Skeletal muscle cell (primary cell): ENCODE measurements at places on chromosomes 13 and 19.

GRCh38 chr19:18645035-18645511, 8.2 kb downstream of the KLHL26 start:
- no peak for DNase-seq

- no peak for DNase-seq
Observed at GRCh38 chr13:95660981-95661581, 15.9 kb upstream of the DNAJC3 start.

DNA sequence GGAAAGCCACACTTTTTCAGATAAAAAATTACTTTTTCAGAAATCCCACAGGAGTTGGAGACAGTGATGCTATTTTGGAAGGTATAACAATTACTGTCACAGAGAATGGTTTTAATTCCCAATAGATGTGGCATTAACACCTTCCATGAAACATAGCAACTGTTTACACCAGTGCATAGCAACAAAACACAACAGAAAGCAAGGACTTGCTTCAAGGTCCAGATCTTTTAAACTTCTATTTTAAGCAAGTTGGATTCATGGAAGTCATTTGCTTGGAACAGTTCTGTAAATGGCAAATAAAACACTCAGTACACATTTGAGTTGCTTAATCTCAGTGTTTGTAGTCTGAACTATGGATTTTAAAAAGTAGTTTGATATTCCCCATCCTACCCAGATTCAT, 385.9 kb upstream of the SPRY2 start:
- DNase-seq: no peak

DNA sequence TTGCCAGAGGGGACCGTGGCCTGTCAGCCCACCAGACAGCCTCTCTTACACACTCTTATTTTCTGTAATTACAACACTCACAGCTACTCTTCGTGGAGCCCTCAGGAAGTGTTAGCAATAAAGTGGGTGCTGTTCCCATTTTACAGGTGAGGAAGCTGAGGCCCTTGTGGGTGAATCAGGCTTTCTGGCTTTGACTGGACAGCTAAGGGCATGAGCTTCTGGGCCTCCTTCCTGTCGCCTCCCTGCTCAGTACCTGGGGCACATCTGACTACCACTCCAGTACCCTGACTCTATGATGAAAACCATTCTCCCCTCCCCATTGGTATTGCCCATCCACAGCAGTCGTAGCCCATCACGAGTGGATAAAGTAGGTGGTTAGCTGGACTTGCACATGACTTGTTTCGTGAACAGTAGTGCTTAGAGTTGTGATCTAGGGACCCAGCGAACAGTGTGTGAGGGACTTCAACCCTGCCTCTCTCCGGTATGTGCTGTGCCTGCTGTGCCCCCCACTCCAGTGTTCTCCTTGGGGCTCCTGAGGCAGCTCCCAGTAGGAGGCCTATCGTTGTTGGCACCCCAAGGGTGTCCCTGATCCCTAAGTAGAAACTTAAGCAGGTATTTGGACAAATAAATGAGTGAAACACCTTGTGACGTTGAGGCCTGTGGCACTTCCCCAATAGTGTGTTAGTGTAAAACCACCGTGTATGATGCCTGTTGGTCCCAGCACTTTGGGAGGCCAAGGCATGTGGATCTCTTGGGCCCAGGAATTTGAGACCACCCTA, 38.6 kb downstream of the GATAD2A start:
- no peak for DNase-seq

DNA sequence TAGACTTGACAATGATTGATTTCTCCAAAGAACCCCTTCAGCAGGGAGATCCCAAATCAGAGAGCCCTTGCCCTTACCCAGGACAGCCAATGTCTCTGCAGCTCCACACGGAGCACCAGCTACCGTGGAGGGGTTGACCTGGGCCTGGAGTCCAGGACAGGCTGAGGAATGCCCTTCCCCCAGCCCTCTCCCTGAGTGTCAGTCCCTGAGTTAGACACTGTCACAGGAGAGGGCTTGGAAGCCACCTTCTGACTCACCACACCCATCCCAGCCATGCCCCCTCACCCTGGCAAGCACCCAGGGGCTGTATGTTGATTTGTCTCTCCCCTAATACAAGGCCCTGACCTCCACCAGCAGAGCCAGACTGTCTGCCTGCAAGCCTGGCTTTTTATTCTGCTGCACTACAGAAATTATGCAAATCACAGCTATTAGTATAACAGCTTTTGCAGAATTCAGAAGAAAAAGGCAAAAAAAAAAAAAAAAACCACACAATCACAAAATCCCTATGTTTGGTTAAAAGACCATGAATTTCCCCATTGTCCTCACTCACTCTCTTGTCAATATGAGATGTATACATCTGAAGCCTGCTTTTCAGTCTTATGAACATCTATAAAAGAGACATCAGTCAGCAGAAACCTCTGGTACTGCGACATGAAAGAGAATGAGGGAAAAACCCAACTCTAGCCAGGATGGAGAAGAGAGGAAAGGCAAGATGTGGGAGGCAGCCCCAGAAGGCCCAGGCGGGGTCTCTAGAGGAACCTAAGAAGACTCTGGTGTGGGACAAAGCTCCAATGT, 240.7 kb downstream of the UQCRFS1 start:
- DNase-seq: no peak

GRCh38 chr13:95858286-95859075, 181.5 kb downstream of the DNAJC3 start:
- no peak for DNase-seq

DNA sequence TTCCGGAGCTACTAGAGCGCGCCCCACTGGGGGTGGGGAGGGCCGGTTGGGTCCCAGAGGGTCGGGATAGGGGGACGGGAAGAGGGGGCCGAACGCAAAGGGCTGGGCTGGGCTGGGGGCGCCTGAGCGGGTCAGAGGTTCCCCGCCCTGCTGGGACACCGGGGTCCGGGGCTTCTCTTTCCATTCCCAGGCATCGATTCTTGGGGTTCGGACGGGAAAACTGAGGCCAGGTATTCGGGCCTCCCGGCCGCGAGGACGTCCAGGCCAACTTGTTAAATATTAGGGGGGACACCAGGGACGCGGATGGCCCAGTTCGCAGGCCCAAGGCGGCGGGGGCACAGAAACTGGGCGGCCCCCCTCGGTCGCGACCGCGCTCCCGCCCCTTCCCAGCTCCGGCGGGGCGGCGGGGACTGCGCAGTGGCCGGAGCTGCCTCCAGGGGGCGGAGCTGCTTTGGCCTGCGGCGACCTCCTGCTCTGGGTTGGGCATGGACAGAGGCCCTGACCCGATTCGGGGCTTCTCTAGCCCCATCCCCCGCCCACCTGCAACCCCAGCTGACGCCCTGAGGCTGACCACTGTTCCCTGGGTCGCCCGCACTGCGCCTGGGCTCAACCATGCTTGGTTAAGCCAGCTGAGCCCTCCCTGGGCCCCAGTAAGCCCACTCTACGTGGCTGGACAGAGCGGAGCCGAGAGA, 1.2 kb upstream of the KLF16 start:
- DNase-seq: no peak

DNA sequence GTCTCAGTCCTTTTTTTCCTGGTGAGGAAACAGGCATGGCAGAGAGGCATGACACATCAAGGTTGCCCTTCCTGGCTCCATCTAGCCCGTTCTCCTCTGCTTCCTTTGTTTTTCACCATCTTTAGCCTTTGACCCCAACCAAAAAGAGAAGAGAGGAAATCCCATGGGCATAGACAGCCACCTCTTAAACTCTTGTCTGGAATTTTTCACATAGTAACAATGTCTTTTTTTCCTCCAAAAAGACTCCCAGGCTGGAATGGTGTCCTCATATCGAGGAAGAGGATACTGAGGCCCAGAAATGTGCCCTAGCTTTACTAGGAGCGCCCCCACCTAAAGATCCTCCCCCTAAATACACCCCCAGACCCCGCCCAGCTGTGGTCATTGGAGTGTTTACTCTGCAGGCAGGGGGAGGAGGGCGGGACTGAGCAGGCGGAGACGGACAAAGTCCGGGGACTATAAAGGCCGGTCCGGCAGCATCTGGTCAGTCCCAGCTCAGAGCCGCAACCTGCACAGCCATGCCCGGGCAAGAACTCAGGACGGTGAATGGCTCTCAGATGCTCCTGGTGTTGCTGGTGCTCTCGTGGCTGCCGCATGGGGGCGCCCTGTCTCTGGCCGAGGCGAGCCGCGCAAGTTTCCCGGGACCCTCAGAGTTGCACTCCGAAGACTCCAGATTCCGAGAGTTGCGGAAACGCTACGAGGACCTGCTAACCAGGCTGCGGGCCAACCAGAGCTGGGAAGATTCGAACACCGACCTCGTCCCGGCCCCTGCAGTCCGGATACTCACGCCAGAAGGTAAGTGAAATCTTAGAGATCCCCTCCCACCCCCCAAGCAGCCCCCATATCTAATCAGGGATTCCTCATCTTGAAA, at the start of gene GDF15:
GDF15 (plus strand) TSS at position 484 of the 868 bp plus-strand sequence; CDS start at position 516, 32 bp downstream.
- DNase-seq: peak; percentile 81

DNA sequence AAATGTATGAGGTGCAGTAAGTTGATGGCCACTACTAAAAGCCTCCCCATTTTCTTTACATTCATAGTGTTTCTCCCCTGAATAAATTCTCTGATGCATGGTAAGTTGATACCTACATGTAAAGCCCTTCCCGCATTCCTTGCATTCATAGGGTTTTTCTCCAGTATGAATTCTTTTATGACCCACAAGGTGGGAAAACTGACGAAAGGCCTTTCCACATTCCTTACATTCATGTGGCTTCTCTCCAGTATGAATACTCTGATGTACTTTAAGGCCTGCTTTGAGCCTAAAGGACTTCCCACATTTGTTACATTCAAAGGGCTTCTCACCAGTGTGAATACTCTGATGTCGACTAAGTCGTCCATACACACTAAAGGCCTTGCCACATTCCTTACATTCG, 20.5 kb downstream of the ZNF607 start:
- no peak for DNase-seq

- DNase-seq: no peak
Observed at GRCh38 chr13:33462109-33462508, 176.6 kb upstream of the STARD13 start.

DNA sequence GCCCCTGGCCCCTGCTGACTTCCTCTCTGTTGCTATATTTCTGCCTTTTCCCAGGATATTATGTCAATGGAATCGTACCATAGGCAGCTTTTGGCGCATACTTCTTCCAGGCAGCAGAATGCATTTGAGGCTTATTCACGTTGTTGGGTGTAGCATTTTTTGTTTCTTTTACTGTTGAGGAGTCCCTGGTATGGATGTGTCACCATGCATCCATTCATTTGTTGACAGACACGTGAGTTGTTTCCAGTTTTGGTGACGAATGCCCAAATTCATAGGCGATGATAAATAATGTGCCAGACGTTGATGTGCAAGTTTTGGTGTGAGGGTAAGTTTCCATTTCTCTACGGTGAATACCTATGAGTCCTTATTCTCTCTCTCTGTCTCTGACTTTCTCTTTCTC, 5.0 kb downstream of the NFILZ start:
- no peak for DNase-seq

GRCh38 chr13:32414580-32414979, 13.3 kb downstream of the N4BP2L1 start:
- DNase-seq: no peak
